T-helper 9 cell (primary cell): ENCODE measurements at places on chromosomes 4 and X.

GRCh38 chrX:19702856-19703255, 184.5 kb downstream of the SH3KBP1 start:
- no peak for DNase-seq

GRCh38 chrX:69203638-69204037, 38.4 kb upstream of the PJA1 start:
- no peak for DNase-seq

GRCh38 chrX:102976286-102976685, 39.2 kb downstream of the RAB40AL start:
- no peak for DNase-seq

DNA sequence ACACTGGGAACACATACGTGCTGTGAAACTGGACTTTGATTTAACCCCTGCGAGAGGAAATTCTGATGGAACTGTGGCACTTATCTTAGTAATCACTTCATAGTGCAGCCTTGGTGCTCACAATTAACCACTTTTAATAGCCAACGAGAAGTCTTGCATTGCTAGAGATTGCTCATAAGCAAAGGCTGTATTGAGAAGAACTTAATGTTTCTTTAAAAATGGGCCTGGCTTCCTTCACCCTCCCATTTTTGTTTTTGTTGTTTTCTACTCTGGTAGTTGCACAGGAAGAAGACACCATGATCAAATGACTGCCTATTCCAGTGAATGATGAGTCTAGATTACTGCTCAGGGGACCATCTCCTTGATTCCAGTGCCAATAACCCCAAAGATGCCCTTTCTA, 52.5 kb upstream of the NKAP start:
- DNase-seq: no peak

DNA sequence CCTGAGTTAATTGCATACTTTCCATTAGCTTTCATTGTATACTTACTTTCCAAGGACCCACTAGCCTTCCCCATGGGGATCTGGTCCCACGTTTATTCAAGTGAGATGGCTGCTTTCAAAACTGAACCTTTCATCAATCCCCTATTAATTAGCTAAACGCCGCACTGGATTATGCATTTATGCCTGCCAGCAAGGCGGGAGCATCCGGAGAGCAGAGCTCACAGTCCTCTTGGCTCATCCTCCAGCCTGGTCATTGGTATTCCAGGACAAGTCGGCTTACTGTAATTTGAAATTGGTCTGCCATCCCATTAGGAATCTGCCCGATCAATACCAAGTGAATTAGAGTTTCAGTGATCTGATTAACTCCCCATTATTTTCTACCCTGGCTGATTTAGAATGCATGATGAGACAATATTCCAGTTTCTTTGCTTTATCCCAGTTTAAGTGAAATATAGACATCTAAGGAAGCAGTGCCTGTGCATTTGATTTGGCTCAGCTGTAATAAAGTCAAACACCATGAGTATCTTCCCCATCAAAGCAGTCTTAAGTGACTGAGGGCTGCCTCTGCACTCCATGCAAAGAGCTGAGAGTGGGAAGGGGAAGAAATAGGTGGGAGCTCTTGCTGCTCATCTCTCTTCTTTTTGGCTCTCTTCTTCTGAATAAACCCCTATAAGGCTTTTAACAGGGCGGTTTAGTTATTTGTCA, 411.4 kb downstream of the GPAT3 start:
- DNase-seq: no peak

DNA sequence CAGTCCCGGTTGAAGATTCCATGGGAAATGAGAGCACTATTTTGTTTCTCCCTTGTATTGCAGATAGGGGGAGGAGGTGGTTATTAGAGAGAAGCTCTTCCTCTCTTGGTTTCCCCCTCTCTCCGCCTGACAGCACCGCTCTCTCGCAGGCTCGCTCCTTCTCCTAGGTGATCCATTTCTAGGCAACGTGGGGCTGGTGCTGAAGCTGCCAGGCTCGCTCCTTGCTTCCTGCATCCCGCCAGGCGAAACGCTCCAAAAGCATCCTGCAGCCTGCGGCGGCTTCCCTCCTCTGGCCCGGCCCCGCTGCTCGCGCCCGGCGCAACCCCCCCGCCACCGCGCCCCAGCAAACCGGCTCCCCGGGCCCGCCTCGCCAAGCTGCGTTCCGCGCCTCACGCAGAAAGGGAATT, at the start of gene GRID2:
TSS of gene GRID2 (plus strand) at position 346 of the 407 bp plus-strand sequence.
- DNase-seq: no peak

GRCh38 chr4:112410364-112410763, 105.6 kb downstream of the NEUROG2 start:
- no peak for DNase-seq

- DNase-seq: no peak
Measured at GRCh38 chrX:21683941-21684340, 25.8 kb upstream of the KLHL34 start.

DNA sequence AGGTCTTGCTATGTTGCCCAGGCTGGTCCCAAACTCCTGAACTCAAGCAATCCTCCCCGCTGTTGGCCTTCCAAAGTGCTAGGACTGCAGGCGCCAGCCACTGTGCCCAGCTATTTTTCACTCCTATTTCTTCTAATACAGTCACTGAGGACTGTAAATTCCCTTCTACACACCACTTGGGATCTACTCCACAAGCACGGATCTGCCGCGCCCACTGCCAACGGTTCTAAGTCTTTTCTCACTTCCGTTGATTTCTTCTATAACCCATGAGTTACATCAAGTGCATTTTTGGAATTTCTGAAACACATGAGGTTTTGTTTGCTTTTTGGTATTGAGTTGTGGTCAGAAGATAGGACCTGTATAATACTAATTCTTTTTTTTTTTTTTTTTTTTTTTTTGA, 48.6 kb downstream of the FAM53A start:
- DNase-seq: no peak

- no peak for DNase-seq
Measured at GRCh38 chr4:8016527-8016926, 76.9 kb upstream of the AFAP1 start.

- DNase-seq: no peak
Measured at GRCh38 chr4:82667761-82668480, 106.1 kb upstream of the TMEM150C start.

DNA sequence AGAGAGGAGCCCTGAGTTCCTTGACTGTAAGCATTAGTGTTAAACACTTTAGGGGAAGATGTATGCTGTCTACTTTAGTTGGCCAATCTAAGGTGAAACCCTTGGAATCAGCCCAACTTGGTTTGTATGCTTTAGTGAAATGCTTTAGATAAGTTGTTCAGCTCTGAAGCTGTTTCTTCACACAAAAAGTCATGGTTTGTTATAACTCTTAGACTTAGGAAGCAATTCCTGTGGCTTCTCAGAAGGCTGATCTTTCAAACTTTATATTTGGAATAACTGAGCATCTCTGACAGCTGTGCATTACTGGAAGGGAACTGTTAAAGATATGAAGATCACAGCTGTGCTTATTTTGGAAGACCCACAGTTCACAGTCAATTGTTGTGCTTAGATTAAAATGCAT, 714.1 kb downstream of the FAT4 start:
- no peak for DNase-seq

DNA sequence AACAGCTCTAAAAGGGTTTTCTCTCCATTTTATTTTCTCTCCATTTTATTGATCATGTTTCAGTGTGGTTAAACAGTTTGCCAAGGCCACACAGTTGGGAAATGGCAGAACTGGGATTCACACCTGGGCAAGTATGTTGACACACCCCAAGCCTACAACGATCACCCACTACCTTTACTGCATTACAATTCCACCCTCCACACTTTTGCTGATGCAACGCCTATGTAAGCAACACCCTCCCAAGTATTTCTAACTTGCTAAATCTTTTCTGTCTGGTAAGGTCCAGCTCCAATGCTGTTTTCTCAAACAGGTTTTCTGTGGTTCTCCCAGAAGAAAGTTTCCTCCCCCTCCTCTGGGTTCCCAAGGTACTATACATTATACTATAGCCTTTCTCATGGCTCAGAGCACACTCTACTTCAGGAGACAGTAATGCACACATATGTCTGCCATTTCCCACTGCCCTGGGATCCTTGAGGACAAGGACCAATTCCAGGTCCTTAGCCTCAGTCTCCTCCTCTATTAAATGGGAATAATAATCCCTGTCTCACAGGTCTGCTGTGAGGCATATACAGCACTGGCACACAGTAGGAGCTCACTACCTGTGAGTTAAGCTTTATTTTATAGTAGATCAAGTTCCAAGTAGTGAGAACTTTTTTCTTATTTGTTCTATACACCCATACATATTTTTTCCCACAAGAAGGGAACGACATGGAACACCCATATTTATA, 27.9 kb downstream of the IQSEC2 start:
- DNase-seq: no peak

DNA sequence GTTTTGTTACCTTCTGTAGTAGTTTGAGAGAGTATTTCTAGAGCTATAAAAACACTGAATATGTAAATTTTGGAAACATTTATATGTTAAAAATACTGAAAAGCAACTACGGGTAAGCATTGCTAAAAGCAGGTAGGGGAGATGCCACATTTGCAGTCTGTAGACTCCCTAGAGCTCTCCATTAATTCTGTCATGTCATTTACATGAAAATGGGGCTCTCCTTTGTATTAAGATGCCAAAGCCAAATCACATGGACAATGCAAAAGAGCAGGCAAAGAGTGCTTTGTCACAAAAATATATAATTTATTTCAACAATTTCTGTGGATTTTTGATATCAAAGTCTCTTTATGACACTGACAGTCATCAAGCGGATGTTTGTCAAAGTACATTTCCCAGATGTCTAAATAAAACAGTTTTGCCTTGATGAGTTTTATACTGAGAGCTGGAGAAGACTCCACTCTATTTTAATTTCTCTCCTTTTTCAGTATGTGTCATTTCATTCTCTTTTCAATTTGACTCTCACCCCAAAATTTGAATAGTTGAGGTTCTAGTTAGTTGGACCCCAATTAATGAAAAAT, 51.8 kb downstream of the LDB2 start:
- DNase-seq: no peak

DNA sequence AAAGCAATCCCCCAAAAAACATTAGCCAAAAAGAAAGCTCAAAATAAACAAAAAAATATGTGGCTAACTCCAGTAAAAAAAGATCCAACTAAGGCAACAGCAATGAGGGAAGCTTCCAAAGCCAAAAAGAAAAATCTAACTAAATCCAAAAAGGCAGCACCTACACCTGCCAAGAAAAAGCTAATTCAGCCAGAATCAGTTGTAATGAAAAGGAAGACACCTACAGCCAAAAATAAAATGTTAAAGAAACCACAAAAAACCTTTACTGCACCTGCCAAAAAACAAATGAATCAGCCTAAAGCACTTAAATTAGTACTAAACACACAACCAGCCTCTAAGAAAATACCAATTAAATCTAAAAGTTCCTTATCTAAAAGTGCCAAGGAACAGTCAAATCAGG, 37.2 kb upstream of the CABS1 start:
- no peak for DNase-seq

GRCh38 chr4:152719801-152720556, 40.2 kb upstream of the TMEM154 start:
- no peak for DNase-seq

- DNase-seq: no peak
Measured at GRCh38 chr4:138716559-138717335, 298.8 kb upstream of the NOCT start.

- peak; percentile 57 for DNase-seq
Measured at GRCh38 chr4:40307627-40308497, 27.3 kb upstream of the CHRNA9 start.

GRCh38 chr4:185700630-185701029, 111.4 kb downstream of the SORBS2 start:
- DNase-seq: no peak

DNA sequence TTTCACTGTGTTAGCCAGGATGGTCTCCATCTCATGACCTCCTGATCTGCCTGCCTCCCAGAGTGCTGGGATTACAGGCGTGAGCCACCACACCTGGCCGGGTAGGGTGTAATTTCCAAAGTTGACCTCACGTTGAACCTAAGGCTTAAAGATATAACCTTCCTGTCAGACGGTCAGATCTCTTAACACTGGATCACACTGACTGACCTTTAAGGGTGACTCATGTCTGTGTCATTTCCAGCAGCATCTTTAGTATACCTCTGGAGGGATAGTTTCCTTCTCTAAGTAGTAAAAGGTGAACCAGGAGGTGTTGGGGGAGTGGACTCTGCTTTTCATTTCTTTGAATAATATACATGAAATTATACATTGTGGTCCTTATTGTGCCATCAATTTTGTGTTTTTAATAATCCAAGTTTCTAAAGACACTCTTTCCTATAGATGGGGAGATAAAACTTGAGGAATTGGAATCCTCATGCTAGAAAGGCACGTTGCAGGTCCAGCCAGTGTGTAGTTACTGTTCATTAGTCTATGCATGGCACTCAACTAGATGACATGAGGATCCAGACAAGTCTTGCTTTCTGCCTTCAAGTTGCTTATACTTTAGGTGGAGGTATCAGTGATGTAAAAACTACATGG, 45.7 kb downstream of the ARHGAP10 start:
- DNase-seq: no peak

DNA sequence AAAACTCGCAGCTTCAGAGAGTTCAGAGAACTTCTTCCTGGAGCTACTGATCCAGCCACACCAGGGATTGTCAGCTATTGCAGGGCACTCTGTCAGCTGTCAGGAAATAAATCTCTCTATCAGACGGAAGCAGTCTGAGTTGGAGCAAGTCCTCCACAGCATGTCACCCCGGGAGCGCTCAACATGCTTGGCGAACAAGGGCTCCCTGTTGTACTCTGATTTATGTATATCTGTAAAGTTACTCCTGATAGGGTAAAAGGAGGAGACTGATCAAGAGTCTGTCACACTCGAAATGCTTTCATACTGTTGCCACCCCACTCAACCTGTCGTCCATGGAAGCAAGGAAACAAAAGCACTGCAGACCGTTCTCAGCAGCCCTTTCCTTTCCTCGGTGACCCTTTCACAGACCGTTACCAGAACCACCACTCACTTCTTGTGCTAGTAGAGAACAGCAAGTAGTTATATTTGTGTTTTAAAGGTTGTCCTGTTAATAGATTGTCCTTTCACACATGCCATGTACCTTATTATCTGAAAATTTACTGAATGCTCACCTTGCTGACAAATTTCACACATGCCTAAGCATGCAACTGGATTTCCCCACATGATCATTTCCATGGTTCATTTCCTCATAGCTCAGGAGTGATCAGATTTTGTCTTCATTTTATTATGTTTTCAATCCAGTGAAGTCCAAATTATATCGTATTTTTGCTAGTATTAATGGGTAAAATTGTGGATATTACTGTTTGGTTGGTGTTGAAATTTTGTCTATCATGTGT, 2108.9 kb upstream of the TENM3 start:
- DNase-seq: no peak

DNA sequence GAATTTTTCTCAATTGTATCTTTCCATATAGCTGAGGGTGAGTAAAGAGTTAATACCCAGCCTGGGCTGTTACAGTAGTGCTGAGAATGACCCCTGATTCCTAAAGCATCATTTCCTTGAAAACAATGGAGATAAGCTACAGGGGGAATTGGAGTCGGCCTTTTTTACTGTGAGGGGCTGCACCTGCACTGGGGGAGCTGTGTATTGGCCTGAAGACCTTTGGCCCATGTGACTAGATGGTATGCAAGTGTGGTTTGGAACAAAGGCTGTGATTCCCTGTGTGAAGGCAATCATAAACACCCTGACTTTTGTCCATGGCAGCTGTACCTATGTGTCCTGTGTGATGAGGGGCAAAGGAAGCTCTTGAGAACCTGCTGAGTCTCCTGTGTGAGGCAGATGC, 124.0 kb upstream of the HPGD start:
- DNase-seq: no peak

GRCh38 chr4:8697826-8698225, 105.3 kb downstream of the CPZ start:
- DNase-seq: no peak

GRCh38 chr4:102826105-102826889, 1.1 kb downstream of the UBE2D3 start:
- no peak for DNase-seq
